MV-4-11 (cell line): ENCODE measurements at places on chromosomes 7 and 10.

DNA sequence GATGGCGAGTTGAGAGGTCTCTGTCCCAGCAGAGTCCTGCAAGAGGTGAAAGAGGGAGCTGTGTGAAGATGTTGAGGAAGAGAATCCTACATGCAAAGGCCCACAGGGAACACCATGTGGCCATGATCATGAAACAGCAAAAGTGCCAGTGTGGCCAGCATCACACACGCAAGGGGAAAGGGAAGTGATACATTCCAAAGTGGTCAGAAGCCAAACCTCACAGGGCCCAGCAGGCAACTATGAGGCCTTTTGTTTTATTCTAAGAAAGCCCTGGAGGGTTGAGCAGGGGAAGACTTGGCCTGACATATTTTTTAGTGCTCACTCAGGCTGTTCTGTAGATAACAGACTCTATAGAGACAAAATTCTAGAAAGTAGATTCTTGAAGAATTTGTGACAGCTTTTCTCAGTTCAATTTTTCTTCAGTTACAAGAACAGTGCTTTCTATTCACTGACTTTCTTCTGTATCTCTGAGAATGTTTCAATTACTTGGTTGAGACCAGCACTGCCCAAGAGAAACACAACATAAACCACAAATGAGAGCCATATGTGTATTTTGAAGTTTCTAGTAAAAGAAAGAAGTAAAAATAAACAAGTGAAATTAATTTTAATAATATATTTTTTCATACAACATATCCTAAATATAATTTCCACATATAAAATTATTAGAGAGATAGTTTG is 82.3 kb downstream of the HTR7 start:
- DNase-seq: peak; percentile 96

GRCh38 chr7:139568813-139569490 is 45.5 kb downstream of the CLEC2L start:
- DNase-seq: no peak

DNA sequence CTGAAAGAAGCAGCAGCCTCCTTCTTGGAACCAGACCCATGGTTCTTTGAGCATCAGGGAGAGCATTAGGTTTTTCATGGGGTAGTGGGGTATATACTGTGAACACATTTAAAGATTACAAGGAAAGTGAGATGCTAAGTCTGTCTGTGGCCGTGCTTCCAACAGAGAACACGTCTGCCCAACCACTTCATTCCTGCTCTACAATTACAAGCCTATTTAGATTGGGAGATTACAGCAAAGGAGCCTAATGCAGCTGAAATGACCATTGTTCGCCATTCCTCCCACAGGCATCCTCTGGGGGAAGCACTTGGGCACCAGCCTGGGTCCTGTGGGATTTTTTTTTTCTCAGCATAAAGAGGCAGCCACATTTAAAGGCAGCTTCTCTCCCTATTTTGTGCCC is 536.4 kb downstream of the XPNPEP1 start:
- DNase-seq: no peak

- no peak for DNase-seq
Observed at GRCh38 chr10:132677096-132677472, 108.9 kb downstream of the NKX6-2 start.

- DNase-seq: no peak
Observed at GRCh38 chr10:18369859-18370473, 229.7 kb downstream of the CACNB2 start.

DNA sequence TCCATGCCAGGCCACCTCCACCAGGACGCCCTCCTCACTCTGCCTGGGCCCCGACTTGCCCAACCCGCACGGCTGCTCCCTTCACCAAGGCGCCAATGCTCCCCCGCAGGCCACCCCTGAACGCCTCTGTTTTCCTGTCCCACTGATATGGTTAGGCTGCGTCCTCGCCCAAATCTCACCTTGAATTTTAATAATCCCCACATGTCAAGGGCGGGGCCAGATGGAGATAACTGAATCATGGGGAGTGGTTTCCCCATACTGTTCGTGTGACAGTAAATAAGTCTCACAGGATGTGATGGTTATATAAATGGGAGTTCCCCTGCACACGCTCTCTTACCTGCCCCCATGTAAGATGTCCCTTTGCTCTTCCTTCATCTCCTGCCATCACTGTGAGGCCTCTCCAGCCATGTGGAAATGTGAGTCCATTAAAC is 29.8 kb downstream of the RSU1 start:
- no peak for DNase-seq

DNA sequence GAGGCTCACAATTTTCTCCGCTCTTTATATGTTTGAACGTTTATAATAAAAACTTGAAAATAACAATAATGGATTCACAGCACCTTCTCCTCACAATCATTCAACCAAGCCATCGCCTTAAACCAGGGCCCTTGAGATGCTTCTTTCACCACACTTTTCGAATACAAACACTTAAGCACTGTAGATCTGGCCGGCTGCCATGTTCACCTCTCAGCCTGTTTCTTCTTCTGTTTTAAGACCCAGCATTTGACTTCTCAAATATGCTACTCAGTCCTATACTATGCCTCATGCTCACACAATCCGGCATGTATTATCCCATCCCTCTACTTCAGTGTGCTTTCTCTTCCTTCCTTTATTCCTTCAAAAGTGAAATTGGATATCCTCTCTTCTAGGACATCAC is 280.6 kb downstream of the TFEC start:
- DNase-seq: no peak

DNA sequence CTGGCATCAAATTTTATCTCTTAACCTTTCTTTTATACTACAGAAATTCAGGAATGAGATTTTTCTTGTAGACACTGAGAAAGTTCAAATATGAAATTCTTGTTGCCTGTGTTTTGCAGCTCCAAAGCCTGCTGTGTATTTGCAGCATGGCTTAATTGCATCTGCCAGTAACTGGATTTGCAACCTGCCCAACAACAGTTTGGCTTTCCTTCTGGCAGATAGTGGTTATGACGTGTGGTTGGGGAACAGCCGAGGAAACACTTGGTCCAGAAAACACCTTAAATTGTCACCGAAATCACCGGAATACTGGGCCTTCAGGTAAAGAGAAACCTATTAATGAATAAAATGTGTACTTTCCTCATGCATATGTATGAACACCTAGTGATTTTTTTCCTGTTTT is 24.8 kb downstream of the LIPK start:
- no peak for DNase-seq

DNA sequence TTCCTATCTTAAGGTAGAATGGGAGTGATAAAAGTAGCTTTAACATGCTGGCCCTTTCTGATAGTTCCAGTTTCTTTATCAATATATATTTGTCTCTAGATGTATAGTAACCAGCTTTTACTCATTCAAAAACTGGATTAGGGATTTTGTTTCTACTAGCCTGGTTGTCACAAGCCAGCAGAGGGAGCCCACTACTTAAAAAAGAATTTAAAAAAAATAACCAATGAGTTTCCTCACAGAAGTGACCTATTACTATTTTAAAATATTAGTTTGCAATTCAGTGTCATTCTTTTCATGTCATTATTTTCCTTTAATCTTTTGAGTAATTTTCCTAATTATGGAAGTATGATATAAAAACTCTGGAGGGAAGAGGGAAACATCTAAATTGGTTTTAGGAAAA is 142.1 kb downstream of the PHTF2 start:
- peak; percentile 35 for DNase-seq

DNA sequence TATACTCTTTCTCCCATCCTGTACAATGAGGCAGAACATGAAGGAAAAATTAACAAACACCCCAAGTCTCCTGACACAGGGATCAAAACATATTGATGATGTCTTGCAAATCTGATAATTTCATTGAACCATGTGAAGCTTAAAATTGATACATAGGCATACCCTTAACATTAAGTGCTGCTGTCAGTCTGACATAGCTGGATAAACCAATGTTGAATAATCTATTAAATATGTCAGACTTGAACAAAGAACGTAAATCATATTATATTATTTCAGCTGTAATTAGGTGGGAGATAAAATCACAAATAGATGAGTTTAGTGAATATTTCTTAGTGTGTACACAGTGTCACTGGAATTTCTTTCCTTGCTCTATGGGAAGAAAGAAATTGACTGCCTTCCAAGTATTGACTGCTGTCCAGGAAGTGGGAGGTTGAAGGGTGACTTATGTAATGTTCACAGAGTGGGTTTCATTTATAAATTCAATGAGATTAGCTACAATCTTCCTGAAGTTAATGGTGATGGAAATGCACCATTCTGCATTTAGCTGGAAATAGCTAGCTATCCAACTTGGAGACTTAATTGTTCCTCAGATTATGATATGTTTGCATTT is 170.8 kb downstream of the AUTS2 start:
- no peak for DNase-seq

DNA sequence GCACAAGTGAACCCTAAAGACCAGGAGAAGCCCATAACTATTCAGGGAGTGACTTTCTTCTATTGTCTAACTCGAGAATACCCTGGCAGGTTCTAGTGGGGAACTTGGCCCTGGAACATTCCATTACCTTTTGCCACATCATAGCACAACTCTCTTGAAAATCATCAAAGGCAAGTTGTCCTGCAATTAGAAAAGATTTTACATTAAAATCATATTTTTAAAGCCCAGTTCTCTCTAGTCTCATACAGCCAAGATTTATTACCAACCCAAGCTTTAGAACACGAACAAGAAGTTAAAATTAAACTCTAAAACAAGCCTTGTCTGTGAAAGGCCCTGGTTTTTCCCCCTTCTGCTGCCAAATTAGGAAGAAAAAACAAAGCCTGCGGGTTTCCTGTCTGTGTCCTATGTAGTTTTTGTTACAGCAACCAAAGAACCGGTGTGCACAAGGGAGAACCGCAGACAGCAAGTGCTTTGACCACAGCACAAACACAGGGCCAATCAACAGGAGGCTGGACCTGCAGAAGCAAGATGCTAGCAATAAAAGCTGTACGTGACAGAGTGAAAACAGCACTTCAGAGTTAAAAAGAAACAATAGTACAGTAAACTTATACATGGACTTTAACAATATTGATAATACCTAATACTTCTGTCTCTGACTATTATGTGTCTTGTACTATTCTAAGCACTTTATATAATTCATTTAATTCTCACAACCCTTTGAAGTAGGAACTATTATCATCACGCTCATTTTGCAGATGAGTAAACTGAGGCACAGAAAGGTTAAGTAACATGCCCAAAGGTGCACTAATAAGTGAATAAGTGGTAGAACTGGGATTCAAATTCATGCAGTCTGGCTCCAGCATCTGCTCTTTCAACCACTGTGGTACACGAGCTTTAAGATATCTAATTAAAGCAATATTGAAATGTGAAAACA is 65.8 kb downstream of the STK17A start:
- DNase-seq: peak; percentile 68

- DNase-seq: no peak
Observed at GRCh38 chr10:132405463-132405991, 8.5 kb downstream of the PWWP2B start.

- no peak for DNase-seq
Observed at GRCh38 chr7:75033064-75033463, 40.5 kb downstream of the RCC1L start.

GRCh38 chr10:33388785-33389184 is 54.3 kb upstream of the NRP1 start:
- DNase-seq: no peak

- DNase-seq: no peak
Observed at GRCh38 chr7:69796416-69796815, 198.1 kb downstream of the AUTS2 start.

- DNase-seq: no peak
Observed at GRCh38 chr7:74351836-74352235, 62.6 kb downstream of the CLIP2 start.

DNA sequence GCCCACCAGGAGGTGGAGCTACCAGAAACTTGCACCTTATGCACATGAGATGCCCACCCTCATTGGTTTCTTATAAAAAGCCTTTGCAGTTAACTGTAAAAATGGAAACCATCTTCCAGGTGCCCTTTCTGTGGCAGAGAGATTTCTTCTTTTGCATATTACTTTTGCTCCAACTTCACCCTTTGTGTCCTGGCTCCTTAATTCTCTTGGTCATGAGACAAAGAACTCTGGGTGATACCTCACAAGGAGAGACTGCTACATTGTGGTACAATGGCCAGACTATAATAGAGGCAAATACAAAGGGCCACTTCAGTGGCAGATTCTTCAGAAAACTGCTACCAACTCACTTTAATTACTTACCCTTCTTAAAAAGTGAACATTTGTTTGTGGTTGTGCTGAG is 76.4 kb upstream of the PTER start:
- no peak for DNase-seq

- DNase-seq: no peak
Observed at GRCh38 chr10:34615770-34616169, 199.3 kb downstream of the PARD3 start.

DNA sequence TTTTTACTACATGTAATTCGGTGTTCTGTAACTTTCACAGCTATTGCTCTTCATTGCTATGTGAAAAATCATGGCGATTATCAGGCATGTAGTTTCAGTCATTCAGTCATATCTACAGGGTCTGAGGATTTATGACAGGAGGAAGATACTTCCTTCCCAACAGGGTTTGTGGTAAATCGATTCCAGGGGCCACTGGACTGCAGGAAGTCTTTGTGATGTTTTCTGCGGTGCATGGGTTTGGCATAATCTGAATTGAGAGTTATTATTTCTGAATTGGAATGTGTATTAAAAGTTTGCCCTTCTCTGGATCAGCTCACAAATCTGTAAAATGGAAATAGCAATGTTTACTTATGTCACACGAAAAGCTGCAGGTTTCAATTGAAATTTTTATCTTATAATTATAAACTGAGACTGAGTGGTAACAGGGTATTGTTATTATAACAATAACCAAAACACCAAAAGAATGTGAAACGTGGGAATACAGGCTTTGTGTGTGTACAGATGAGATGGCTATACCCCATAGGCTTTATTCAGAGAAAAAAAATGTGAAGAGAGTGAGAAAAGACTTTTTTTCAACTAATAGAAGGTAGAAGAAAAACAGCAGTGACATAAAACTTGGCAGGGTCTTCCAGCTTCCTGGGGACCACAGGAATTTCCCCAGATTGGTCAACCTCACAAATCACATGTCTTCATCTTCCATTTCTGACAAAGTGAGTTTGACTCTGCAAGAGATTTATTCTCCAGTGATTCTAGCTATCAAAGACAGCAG is 307.7 kb upstream of the NFE2L3 start:
- peak; percentile 39 for DNase-seq

GRCh38 chr10:61974601-61975390 is 73.3 kb downstream of the ARID5B start:
- DNase-seq: peak; percentile 29

DNA sequence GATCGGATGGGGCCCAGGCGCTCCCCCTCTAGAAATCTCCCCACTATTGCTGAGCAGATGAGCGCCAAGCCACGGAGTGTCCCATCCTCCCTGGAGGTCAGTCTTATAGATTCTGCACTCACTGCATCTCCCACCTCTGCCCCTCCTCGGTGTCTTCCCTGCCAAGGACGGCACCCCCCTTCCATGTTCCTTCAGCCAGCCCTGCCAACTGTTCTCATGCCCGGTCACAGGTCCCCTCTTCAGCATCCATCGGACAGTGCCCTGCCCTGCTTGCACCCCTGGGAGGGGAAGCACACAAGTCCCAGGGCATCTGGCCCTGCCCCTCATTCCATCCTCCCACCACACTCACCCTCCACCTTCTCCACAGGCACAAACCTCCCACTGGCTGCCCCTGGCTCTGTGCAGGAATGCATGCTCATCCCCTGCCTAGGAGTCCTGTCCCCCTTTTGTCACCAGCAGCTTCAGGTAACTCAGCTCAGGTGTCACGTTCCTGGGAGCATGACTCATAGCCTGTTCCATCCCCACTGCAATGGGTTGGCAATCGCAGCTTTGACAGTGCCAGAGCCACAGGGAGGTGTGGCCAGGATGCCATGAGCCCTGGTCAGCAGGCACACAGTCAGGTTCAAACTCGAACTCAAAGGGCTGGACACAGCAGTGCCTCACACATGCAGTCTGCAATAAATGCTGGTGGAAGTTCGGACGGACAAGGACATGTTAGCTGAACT is 234.7 kb upstream of the TCERG1L start:
- DNase-seq: no peak
